ENCODE measurements at places on chromosomes 1 and 21.

GRCh38 chr1:25922056-25922970 lies 16.1 kb upstream of the STMN1 start:
- no peak for DNase-seq

- no peak for DNase-seq
Measured at GRCh38 chr1:28885977-28886730, 28.2 kb upstream of the EPB41 start.

- no peak for DNase-seq
Measured at GRCh38 chr1:212186427-212187207, 98.6 kb upstream of the PPP2R5A start.

- DNase-seq: no peak
Measured at GRCh38 chr1:47919113-47919833, 77.9 kb downstream of the TRABD2B start.

DNA sequence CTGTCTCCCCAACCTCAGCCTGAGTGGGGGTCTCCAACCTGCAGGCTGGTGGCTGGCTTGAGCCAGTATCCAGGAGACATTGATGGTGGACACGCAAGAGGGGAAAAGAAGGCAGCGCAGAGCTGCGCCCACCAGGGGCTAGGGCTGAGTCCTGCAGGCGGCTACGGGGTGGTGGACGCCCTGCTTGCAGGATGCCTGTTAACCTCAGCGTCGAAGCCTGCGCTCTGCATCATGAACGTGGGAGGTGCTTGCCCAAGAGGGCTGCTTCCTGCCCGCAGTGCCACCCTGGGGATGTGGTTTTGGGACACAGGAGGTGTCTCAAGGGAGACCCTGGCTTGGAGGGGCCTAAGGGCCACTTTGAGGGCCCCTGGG lies 11.6 kb downstream of the CFAP410 start:
- DNase-seq: no peak

DNA sequence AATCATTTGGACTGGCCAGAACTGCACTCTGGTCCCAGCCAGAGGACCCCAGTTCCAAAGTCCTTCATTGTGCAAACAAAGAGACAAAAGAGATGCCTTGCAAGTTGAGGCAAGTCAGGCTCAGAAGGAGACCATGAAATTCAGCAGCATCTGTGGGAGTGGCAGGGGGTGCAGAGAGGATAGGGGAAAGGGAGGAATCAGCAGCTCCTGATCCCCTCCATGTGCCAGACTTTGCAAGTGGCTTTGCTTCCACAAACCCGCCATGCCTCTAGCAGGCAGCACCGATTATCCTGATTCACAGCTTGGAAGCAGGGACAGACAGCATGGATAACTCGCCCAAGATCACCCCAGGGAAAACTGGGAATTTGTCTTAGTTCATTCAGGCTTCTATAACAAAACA lies 2.1 kb upstream of the CAPN9 start:
- DNase-seq: no peak

DNA sequence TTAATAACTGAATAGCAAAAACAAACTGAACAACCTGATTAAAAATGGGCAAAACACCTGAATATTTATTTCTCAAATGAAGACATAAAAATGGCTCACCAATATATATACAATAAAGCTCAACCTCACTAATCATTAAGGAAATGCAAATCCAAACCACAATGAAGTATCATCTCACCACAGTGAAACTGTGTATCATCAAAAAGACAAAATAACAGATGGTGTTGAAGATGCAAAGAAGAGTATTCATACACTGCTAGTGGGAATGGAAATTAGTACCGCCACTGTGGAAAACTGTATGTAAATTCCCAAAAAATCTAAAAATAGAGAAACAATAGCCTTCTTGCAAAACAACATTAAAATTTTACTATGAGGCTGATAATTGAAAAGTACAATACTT lies 1660.1 kb upstream of the B3GALT2 start:
- no peak for DNase-seq

DNA sequence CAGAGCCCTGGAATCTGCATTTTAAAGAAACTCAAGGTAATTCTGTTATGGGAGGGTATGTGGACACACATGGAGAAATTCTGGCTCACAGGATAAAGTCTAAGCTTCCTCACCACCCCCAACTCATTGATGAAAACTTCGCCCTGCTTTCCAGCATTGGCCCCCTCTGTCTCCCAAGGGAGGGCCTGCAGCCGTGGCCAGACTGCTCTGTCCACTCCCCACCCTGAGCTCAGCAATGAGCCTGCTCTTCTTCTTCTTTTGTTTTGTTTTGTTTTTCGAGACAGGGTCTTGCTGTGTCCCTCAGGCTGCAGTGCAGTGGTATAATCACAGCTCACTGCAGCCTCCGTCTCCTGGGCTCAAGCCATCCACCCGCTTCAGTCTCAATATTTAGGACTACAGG lies 136.8 kb upstream of the EDN2 start:
- no peak for DNase-seq

GRCh38 chr1:25902462-25902861 lies 3.8 kb downstream of the STMN1 start:
- DNase-seq: no peak

DNA sequence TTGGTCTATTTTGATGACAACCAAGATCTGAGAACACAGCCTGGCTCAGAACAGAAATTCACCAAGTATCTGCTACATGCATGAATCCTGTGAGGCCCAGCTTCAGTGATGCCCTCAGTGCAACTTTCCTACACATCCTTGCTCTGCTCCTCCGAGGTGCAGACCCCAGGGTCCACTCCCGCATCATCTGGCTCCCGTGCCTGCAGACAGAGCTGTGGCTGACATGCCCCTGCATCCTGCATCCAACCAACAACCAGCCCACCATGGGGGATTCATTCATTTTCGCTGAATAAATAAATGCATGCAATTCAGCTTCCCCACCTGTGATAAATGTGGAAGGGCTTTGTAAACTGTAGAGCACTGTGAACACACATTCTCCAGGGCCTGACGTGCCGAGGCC lies 112.3 kb downstream of the GLIS1 start:
- DNase-seq: no peak

DNA sequence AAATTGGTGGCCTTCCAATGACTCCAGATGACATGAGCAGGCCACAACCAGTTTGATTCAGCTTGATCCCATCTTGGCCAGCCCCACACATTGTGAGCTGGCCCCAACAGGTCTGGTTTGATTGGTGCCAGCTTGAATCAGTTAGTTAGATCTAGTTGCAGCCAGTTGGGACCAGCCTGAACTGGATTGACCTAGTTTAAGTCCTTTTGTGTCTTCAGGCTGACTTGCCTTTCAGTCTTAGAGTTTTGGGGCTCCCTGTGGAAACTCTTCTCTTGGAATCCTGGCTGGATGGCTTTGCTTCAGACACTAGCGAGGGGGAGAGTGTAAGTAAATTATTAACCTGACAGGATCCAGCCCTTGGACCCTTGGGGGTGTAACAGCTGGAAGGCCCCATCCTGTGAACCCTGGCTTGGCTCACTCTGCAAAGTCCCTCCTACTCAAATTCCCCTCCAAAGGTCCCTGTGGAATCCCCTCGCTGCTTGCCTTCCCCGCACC lies 36.2 kb upstream of the POU3F1 start:
- no peak for DNase-seq

- DNase-seq: no peak
Measured at GRCh38 chr1:10105484-10105883, 72.7 kb downstream of the UBE4B start.

DNA sequence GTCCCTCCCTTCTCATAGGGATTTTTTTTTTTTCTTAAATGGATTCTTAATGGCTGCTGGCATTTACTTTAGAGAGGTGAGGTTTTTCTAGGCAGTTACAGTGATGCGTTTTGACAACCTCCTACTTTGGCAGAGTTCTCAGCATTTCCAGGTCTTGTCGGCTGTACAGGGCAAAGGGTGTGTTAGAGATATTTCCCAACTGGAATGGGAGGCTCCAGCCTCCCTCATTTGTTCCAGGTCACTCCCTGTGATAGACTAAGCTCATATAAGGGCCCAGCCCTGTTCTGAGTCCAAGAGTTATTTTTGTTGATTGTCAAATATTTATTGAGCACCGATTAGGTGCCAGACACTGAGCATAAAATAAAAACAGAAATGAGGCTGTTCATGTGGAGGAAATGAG lies 7.6 kb upstream of the XKR8 start:
- no peak for DNase-seq

- DNase-seq: no peak
Measured at GRCh38 chr1:211683396-211684297, 8.2 kb upstream of the NEK2 start.

DNA sequence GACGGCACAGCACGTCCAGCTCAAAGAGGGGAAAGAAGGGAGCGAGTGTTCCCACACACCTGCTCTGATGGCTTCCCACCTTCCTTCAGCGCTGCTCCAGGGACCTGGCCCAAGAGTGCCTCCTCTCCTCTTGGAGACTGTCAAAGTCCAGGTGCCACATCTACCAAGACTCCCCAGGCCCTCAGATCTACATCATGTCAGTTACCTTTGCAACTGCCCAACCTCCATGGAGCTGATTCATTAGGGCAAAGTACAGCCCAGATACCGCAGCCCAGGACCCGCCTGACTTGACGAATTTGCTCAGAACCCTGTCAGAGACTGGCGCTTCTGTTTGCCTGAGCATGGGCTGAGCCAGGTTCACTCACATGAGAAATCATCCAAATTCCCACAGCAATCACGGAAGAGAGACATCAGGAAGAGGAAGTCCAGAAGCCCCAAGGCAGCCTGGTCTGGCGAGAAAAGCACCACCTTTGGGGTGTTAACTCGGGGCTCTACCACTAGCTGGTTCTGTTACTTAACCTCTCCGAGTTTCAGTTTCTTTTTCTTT lies at the start of gene SEC16B:
Gene SEC16B (minus strand): TSS at position 234 of the 547 bp plus-strand sequence. CDS start 2,077 bp downstream, outside the sequence.
- no peak for DNase-seq

GRCh38 chr21:38129711-38130110 lies 127.1 kb upstream of the KCNJ15 start:
- no peak for DNase-seq

DNA sequence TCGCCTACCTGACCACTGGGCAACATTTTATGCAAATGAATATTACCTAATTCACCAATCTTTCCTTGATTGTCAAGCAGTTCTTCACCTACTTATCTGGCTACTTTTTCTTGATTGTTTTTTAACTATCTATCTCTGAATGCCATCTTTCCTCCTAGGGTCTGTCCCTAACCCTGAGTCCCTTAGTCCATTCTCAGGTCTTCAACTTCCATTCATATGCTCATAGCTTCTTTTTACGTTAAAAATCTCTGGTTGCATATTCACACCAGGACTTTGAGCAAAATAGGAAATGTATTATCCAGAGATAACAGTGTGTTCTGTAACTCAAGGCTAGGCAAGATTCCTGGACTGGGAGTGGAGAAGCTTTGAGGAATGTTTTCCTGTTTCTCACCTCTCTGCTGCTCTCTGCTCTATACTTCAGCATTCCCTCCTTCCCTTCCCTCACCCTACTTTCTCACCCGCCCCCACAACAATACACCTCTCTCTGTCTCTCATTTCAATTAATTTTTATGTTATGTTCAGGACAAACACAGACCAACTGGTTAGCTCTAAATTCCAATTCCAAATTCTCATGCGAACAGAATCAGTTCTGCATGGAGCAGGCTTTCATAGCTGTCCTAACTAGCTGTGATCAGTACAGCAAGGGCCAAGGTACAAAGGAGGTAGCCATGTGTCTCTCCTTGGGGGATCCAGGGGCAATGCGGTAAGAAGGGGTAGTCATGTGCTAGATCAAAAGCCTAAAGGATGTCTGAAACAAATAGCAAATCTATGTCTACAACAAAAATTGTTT lies 278.4 kb downstream of the USH2A start:
- no peak for DNase-seq

- no peak for DNase-seq
Measured at GRCh38 chr1:18929686-18930085, 26.8 kb downstream of the IFFO2 start.
